ENCODE measurements at places on chromosomes 3 and 15.

GRCh38 chr3:141360888-141361598 lies 7.3 kb upstream of the ZBTB38 start:
- DNase-seq = no peak

GRCh38 chr3:12135029-12135657 lies 23.6 kb downstream of the TIMP4 start:
- peak; percentile 21 for DNase-seq

DNA sequence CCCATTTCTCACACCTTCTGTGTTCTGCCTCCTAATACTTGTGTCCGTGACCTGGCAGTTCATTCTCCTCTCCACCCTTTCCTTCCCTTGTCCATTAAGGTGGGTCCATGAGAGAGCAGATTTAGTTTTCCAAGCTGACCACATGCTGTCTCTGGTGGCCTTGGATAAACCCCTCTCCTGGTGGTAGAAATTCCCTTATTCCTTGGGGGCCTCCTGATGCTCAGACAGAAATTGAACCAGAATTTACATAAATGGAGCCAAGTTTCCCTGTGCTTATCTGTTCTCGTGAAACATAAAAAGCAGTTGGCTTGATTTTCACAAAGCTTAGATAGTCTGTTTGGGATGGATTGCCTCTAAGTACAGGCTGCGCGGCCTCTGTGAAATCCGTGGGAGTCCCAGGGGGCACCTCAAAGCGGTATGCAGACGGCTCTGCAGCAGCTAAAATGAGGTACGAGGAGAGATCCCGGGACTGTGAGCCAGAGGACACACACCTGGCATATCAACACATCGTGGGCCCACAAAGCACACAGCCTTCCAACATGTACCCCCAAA lies 101.0 kb upstream of the NMNAT3 start:
- no peak for DNase-seq

- DNase-seq = no peak
Observed at GRCh38 chr15:100544946-100545345, 16.2 kb upstream of the CERS3 start.

GRCh38 chr3:88019024-88019423 lies 39.8 kb downstream of the CGGBP1 start:
- DNase-seq = no peak

- DNase-seq = no peak
Observed at GRCh38 chr3:64445109-64445943, 220.1 kb upstream of the PRICKLE2 start.

GRCh38 chr3:64295594-64295993 lies 70.3 kb upstream of the PRICKLE2 start:
- DNase-seq = no peak

DNA sequence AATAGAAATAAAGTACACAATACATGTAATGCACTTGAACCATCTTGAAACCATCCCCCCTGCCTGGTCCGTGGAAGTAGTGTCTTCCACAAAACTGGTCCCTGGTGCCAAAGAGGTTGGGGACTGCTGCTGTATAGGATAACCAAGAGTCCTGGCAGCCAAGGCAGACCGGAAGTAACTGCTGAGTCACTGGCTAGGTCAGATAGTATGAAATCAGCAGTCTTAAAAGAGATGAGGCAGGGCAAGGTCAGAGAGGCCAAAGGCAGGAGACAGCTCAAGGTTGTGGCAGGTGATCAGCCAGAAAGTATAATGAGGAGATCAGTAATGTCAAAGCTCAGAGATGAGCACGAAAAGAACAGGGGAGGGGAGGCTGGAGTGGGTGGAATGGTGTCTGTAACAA lies 60.2 kb downstream of the MAP3K13 start:
- DNase-seq = no peak

- DNase-seq = peak; percentile 75
Observed at GRCh38 chr3:45693941-45694521, 4.8 kb downstream of the SACM1L start.

- no peak for DNase-seq
Observed at GRCh38 chr3:194035406-194036138, 100.4 kb upstream of the HES1 start.

DNA sequence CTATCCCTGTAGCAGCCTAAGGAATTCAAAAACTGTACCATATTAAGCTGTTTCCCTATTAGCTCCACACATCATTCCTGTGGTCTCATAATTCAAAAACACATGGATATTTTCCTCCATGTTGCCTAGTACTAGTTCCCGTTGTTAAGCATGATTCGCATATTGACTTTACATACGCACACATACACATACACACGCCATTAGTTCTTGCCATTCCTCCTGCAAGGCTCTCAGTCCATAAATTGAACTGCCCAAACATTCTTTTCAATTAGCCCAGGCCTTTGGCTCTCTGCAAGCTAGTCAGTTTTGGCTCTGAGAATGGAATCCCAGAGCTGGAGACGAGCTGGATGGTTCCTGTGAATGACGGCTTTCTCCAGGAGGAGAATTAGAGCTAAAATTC lies 57.2 kb upstream of the RAD18 start:
- DNase-seq = no peak

DNA sequence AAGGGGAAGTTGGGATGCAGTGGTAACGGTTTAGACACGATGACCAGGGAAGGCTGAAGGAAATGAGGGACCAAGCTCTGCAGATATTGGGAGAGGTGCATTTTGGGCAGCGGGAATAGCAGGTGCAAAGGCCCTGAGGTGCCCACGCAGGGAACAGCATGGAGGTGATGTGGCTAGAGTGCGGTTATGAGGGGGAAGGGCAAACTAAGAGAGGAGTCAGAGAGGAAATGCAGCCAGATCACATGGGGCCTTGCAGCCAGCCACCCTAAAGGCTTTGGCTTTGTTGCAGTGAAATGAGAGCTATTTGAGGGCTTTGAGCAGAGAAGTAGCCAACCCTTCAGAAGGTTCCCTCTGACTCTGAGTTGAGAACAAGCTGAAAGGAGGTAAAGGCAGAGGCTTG lies 2.6 kb downstream of the SPATA12 start:
- no peak for DNase-seq

DNA sequence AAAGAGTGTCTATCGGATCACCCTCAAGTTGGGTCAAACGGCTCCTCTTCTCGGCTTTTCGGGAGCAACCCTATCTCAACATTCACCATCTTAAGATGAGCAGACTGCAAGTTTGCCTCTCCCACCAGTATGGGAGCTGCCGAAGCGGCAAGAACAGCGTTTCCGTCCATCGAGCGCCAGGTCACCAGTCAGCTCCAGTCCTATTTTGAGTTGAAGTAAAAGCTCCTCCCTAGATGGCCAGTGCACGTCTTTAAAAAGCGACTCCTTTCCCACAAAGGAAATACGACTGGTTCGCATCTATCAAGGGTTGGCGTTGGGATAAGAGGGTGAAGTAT lies 369 bp upstream of the U2SURP start:
- DNase-seq = no peak

- DNase-seq = no peak
Observed at GRCh38 chr15:68658641-68659358, 80.0 kb downstream of the CORO2B start.

DNA sequence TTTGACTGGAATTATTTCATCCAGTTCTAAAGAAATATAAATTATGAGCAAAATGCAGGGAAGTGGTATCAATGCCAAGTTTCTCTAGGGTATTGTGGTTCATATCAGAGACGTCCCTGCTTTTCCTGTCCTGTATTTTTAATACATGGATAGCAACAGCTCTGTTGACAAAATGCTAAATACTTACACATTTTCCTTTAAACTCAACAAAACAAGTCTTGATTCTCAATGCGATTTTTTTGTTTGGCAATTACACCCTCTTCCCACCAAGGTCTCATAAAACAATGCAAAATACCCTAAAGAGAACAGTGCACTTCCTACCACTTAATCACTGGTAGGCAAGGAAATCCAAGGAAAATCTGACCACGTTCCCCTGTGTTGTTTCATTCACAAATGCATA lies 120.0 kb downstream of the DUT start:
- DNase-seq = no peak
